ENCODE measurements at places on chromosomes 13 and 19.

DNA sequence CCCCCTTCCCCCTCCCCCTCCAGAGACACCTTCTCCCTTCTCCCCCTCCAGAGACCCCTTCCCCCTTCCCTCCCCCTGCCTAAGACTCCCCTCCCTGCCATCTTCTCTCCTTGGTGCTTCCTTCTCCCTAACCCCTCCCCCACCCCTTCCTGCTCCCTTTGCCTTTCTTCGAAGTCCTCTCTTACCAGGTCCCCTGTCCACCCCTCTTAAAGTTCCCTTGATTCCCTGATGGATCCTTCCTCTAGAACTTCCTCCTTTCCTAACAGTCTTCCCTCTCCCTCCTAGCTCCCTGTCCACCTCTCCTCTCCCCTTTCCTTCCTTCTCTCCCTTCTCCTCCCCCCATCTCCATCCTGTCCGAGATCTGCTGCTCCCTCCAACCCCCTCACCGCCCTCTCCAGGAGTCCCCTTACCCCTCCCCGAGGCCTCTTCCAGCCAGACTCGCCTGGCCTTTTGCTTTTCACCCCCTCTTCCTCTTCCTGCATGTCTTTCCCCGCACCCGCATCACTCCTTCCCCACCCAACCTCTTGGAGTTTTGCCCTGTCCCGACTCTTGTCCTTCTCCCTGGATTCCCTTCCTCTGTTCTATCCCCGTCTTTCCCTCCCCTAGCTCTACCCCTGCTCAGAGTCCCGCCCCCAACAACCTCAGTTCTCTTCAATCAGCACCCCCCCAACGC lies 3.1 kb downstream of the TNFSF9 start:
- DNase-seq, result no peak

DNA sequence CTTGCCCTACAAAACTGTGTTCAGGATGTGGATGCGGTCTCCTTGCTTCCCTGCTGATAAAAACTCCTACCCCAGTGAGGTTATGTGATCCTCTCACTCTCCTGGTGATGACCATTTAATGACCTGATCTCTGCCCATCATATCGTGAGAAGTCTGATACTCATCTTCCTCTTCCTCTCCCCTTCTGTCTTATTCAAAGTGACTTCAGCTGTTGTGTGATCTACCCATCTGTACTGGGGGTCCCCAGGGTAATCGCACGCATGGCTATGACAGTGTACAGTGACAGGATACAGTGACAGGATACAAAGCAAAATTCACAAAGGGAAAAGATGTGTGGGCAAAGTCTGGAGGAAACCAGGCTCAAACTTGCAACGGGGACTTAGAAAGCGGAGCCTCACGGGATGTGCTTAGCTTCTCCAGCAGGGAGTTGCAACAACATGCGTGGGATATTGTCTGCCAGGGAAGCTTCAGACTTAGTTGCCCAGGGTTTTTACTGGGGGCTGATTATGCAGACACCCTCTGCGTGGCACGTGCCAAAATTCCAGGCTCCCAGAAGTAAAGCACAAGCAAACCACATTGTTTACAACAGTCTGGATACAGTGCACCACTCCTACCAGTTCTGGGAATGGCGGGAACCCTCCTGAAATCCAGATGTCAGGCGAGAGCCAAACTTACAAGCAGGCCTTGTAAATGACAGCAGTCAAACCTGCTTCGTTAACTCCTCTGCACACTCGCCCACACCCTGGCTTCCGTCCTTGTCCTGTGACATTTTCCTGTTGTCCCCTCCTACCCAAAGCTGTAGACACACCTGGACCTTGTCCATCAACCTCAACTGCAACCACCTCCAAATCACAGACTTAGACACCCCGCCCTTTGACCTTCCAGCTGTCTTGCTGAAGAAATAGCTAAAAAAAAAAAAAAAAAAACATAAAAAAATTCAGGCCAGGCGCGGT lies 18.0 kb upstream of the GARRE1 start:
- DNase-seq, result no peak

GRCh38 chr19:4396949-4397783 lies 3.2 kb downstream of the SH3GL1 start:
- DNase-seq, result no peak

- peak; percentile 15 for DNase-seq
Measured at GRCh38 chr13:41668130-41668757, 210.9 kb downstream of the RGCC start.

DNA sequence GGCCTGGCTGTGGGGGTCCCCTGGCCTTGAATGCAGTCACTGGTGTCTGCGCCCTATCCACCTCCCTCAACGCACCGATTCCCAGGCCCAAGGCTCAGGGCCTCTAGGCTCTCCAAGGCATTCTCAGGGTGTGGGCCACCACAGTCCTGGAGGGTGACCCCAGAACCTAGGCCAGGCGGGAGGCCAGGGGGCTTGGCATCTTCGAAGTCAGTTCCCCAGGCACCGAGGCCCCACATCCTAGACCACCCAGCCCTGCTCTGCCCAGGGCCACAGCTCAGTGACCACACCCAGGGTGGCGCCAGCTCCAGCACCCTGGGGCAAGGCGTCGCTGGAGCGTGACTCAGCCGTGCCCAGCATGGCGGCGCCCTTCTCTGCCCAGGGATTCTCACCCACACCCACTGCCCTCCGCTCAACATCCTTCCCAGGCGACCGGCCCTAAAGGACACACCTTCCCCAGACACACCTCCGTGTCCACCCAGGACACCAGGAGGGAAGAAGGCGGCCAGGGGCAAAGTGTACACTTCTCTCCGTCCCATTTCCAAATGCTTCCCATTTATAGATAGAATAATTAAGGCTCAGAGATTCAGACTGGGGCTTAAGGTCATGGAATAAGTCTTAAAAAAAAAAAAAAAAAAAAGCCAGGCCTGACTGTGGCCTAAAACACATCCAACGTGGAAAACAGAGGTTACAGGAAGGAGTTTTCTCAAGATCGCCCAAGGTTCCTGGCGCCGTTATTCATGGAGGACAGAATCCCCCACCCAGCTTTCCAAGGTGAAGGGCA lies 36.4 kb upstream of the NANOS3 start:
- no peak for DNase-seq

GRCh38 chr19:29771708-29772414 lies 39.9 kb upstream of the CCNE1 start:
- DNase-seq, result peak; percentile 28

DNA sequence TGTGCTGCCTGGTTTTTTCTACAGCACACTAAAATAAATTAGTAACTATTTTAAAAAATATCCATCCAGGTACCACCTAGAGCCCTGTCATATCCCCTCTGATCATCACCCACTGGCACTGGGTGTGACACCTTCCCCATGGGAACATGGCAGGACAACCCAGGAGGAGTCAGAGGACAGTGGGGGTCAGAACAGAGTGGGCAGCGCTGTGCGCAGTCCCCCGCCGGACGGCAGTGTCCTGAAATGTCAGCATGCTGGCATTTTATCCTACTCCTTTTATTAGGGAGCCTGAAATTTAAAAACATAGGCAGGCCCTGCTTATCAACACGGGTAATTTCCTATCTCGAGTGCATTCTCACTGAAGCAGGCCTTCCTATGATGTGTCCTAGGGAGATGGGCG lies 42.1 kb upstream of the GAS6 start:
- DNase-seq, result no peak

DNA sequence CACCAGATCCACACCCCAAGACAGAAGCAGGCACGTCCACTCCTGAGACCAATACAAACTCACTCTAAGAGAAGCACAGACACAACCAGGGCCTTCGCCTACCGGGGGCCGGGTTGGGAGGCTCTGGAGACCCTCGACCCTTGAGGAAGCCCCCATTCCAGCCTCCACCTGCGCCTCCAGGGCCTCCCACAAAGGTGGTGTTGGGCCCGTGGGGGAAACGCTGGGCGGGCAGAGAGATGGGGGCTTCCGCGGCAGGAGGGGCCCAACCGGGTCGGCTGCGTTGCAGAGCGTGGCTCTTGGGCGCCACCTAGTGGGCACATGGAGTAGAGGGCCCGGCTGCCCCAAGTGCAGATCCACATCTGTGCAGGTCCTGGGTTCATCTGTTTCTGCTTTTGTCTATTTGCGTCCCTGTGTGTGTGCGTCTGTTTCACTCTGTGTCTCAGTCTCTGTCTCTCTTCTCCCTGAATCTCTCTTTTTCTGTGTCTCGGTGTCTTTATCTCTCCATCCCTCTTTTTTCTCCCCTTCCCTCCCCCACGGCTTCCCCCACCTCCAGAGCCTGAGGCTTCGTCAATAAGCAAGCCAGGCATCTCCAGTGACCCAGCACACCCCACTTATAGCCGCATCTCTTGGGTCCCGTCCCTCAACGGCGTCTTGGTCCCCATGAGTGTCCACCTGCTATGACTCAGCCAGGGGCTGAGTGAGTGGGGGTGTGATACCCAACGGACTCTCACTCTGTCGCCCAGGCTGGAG lies 10.5 kb upstream of the TINCR start:
- DNase-seq, result peak; percentile 73

DNA sequence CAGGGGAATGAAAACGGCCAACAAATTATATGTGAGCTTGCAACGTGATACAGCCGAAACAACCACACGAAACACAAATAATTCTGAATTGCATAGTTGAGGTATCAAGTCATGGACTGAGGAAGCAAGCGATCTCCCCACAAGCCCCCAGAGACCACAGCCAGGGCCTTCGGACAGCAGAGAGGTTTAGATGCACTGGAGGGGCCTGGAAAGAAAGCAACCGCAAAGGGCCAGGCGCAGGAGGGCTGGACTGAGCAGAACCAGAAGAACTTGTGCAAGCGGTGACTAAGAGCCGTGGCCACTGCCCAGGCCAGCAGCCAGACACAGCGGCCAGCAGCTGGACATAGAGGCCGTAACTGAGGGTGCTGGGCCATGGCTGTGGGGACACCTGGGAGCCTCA lies 131.4 kb downstream of the TNFRSF19 start:
- DNase-seq, result no peak

- DNase-seq, result no peak
Measured at GRCh38 chr13:49357694-49358093, 86.2 kb downstream of the CAB39L start.

DNA sequence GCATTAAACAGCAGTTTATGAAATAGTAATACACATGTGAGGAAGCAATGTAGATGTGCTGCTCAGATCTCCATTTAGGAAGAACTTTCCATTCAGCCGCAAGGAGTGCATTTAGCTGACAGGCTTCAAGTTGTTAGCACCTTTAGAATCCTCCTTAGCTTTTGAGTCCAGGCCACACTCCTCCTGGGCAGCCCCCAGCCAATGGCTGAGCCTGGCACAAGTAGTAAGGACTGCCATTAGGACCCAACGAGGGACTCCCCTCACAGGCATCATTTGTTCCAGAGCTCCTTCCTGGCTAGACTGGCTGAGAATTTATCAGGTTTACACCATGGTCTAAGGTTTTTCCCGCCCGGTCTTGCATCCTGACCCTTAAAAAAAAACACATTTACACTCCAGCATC lies 201.4 kb downstream of the DIAPH3 start:
- no peak for DNase-seq

DNA sequence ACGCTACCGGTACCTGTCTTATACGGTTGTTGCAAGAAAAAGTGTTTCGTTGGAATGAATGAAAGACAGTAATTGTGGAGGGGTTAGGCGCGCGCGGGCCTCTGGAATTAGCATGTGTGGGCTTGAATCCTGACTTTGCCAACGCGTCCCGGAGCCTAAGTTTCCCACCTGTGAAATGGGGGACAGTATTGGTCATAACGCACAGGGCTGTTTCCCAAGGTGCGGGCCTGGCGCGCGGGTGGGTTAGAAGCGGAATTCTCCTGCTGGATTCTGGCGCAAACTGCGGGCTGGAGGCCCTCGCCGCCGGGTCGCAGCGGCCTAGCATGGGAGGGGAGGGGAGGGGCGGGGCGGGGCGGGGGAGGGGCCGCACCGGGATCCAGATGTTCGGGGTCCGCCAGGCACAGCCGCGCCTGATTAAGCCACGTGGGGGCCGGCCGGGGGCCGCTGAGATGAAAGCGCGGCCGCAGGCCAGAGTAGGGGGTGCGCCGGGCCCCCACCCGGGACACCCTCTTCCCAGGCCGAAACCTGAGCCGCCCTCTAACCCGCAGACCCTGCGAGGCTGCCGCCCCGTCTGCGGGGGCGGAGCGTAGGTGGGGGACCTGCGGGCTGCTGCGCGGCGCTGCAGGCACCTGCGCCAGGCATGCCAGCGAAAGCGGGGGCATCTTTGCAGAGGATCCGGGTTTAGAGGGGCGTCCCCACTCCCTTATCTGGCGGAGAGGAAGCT lies 1.2 kb upstream of the TMEM59L start:
- no peak for DNase-seq

DNA sequence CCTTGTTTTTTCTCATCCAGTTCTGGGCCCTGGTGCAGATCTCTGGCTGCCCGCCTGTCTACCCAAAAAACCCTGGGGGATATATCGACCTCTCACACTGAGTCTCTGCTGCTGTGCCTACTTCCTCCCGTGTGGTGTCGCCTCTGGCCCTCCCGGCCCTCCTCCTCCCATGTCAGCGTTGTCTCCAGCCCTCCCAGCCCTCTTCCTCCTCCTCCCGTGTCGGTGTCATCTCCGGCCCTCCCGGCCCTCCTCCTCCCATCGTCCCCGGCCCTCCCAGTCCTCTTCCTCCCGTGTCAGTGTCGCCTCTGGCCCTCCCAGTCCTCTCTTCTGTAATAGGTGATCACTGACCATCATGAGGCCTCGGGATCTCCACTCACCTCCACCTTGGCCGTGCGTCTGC lies 81.8 kb downstream of the GPR12 start:
- DNase-seq, result no peak

- no peak for DNase-seq
Measured at GRCh38 chr19:39432677-39433025, 3.1 kb downstream of the RPS16 start.

GRCh38 chr19:51688671-51689571 lies 4.2 kb upstream of the SPACA6 start:
- DNase-seq, result no peak

DNA sequence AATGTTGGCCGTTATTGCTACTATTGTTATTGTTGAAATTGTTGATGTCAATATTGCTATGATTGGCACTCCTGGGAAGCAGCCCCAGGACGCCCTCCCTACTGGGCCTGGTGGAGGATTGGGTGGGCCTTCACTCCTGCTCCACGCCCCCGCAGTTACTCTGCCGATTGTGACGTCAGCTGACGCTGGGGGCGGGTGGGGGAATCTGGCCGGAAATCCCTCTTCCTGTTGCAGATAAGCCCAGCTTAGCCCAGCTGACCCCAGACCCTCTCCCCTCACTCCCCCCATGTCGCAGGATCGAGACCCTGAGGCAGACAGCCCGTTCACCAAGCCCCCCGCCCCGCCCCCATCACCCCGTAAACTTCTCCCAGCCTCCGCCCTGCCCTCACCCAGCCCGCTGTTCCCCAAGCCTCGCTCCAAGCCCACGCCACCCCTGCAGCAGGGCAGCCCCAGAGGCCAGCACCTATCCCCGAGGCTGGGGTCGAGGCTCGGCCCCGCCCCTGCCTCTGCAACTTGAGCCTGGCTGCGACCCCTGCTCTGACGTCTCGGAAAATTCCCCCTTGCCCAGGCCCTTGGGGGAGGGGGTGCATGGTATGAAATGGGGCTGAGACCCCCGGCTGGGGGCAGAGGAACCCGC lies at the start of gene ETV2:
Gene ETV2 (plus strand): TSS at position 231 of the 637 bp plus-strand sequence. CDS start 716 bp downstream, outside the sequence.
- DNase-seq, result peak; percentile 24

DNA sequence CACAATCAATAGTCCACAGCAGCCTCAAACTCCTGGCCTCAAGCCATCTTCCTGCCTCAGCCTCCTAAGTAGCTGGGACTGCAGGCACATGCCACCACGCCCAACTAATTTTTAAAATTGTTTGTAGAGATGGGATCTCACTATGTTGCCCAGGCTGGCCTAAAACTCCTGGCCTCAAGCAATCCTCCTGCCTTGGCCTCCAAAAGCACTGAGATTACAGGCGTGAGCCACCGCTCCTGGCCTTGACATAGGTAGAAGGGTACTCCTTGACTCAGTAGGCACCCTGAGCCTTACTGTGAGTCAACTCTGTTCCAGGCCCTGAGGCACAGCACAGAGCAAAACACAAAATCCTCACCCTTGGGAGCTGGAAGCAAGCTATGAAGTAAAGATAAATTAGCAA lies 7.8 kb downstream of the TNPO2 start:
- no peak for DNase-seq

All from stimulated activated naive CD8-positive, alpha-beta T cell treated with anti-CD3 and anti-CD28 coated beads, Interleukin-15, amount 100 ng/mL, for 72 hours (primary cell).